Adipocyte (in vitro differentiated cells): ENCODE measurements at places on chromosomes 2 and 18.
A peak's percentile ranks its signal among the peaks of the same experiment; 100 is the strongest.

DNA sequence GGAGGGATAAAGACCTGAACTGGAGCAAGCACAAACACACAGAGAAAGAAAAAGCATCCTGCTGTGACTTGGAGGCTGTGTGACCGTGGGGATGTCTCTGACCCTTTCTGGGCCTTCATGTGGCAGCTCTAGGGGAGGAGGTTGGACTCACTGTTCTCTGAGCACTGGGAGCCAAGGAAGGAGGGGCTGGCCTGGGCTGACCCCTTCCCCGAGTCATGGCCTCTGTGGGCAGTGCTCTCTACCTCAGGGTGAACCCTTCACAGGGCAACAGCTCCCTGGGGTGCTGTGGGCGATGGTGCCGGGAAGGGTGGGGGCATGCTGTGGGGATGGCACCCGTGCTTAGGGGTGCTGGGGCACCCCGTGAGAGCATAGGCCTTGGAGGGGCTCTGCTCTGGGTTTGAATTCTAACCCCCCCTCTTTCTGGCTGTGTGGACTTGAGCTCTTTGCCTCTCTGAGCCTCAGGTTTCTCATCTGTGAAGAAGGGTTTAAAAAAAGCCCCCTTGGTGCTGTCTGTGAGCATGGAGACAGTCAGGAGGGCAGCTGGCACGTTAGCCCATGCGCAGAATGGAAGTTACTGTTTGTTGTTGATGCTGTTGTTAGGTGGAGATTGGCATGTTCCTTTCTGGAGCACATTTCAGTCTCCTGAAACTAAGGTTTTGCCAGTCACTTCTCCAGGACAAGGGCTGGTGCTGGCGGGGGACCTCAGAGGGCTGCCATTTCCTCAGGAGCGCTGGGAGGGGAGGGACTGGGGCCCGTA, 700 bp downstream of the TOGARAM2 start:
- no peak for DNase-seq

DNA sequence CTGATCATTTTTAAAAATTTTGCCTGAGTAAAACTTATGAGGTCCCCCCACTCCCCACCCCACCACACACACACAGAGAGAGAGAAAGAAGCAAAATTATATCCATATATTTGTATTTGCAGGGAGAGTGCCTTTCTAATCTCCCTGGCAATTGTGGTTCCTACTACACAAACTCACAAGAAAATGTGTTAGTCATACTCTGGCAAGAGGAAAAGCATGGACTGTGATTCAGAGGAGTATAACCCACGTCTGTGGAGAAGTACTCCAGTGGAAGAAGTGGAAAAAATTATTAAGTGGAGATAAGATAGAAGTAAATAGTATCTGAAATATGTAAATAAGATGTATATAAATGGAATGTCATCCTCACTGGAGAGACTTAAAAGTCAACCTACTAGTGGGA, 114.0 kb downstream of the DSEL start:
- peak; percentile 53 for DNase-seq

DNA sequence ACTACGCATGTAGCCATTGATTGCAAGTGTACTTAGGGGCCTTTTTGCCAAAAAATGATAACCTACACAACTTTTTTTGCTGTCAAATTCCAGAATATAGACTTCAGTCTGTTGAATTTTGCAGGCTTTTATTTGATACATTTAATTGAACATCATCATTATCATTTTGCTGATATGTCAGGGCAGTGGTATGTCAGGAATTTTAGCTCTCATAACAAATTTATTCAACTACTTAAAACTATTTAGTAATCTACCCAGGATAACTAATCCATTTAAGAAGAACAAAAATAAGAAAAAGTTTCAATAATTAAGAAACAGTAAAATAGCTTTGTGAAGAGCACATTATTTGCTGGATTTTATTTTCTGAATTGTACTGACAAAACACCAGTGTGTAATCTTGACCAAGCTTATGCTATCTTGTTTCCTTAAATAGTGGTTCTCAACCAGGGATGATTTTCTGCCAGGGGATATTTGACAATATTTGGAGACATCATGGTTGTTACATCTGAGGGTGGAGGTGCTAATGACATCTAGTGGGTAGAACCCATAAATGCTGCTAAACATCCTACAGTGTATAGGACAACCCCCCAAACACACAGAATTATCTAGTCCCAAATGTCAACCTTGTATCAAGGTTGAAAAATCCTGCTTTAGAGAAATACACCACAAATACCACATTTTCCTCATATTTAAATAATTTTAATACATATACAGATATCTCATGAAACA, 12.1 kb upstream of the TTN start:
- DNase-seq, result no peak

DNA sequence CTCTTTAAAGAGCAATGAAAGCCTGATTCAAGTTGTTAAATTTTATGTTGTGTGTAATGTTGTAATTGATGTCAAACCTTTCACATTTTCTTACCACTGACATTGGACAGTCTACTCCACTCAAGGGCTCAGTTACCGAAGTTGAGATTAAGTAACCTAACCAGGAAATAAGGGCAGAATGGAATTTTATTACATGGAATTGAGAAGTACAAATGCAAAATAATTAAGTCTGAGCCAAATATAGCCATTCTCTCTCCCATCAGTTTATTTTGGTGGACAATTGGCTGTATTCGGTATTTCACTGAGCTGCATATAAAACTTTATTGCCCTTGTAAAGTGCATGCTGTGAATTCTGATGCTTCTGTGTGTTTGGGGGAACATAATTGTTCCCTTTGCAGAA, 231.5 kb downstream of the TTC32 start:
- no peak for DNase-seq

DNA sequence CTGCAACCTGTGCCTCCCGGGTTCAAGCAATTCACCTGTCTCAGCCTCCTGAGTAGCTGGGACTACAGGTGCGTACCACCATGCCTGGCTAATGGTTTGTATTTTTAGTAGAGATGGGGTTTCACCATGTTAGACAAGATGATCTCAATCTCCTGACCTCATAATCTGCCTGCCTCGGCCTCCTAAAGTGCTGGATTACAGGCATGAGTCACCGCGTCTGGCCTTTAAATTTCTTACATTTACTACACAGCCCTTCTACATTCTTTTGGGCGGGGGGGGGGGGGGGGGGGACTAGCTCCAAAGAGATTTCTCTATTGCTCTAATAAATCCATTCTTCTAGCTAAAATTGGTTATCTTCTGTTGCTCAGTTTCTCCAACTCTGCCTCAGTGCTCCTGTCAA, 964.9 kb upstream of the ACVR2A start:
- no peak for DNase-seq

GRCh38 chr18:28167835-28168349, 9.0 kb downstream of the CDH2 start:
- peak; percentile 76 for DNase-seq

- no peak for DNase-seq
These were observed 45.0 kb downstream of the ALK start for GRCh38 chr2:29876374-29876773.

DNA sequence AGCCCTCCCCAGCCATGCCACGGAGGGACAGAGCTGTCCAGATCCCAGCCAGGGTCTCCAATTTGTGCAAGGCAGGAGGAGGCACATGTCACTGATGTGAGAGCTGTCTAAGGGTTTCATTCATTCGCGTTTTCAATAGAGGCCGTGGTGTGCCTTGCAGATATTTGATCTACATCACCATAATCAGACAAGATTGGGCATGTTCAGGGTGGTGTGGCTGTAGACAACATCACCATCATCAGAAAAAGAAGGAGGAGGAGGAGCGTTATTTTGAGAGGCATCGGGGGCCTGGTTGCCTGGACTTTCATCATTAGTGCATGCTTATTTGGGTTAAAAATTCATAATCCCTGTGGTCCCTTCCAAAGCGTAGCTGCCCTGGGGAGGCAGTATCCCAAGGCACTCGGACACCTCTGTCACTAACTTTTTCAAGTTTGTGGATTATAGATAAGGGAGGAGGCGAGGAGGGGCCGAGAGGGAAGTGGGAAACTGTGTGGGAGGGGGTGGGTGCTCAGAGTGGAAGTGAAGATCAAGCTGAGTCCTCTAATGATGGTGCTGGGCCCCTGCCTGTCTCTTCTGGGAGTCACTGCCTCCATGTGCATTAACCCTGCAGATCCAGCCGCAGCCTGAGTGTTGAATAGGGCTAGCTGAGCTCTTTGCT, 194.1 kb downstream of the CTIF start:
- no peak for DNase-seq

DNA sequence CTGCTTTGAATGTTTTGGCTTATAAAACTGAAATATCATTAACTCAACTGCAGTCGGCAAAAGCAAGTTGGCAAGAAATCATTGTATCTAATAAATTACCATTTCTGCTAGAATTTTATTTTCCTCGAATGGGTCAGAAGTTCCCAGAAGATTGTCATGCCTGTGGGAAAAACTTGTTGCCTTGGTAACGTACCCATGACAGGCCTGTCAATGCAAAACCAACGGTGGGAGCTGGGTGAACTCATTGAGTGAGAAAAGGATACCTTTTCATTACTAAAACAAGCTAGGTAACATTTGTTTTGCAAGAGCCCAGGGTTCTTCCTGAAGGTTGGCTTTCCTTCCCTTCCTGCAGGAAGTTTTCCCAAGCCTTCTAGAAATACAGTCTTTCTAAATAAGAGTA, 9.5 kb downstream of the PLB1 start:
- no peak for DNase-seq

DNA sequence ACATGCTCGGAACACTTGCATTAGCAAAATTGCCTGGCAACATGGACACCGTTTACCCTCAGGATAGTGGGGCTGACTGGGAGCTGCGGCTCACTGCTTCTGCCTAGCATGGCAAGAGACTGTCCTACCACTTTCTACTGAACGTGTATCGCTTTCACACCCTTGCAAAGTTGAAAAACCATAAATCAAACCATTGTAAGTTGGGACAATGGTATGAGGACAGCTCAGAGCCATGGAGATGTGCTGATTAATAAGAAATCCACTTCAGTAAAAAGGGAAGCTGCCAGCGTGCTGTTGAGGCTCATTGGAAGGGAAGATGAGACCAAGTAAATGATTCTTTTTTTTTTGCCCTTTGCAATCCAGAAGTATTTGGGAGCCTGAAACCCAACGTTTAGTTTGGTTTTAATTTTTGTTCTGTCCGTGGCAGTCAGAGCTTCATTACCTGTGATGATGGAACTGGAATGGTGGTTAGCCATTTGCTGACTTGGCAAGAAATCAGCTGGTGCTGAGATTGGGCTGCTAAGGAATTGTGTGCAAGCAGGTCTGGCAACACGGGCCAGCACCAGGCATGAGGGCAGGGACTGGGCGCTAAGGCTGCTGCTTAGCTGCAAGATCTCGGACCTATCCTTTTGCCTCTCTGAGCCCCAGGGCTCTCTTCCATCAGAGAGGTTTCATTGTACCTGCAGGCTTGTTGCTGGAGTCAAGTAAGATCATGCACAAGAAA, 75.5 kb upstream of the HS6ST1 start:
- no peak for DNase-seq

GRCh38 chr2:144654523-144654922, 134.6 kb upstream of the ZEB2 start:
- no peak for DNase-seq

DNA sequence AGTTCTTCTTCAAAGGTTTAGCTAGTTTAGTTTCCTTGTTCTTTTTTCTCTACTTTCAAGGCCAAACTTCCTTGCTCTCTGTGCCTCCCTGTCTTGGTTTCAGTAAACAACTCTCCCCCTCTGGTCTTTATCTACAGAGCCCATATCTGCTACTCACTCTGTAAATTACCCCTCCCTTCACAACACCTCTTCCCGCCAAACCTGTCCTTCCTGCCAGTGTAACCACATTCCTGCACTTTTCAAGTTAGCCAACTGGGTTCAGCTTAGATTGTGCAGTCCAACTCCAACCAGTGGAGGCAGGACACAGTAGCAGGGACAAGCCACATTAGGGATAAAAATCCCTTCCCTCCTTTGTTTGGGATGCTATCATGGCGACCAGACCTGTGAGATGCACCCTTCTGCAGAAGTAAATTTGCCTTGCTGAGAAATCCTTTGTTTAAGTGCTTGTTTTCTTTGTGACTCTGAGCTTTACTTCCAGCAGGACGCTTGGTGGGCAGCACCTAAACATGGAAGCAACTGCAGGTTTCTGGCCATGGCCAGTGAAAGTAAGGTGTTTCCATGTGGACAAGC, 706.0 kb downstream of the KCNJ3 start:
- no peak for DNase-seq

GRCh38 chr18:31230495-31230894, 67.8 kb upstream of the DSC1 start:
- DNase-seq, result no peak
